ENCODE measurements at places on chromosomes 13 and 19.

- DNase-seq = no peak
These were observed 116.6 kb upstream of the SPACA7 start for GRCh38 chr13:112259511-112259910.

GRCh38 chr19:33731881-33732280 is 64.8 kb upstream of the KCTD15 start:
- no peak for DNase-seq

- DNase-seq = no peak
These were observed 17.1 kb downstream of the NWD1 start for GRCh38 chr19:16736709-16737108.

GRCh38 chr19:43983544-43983911 is 460 bp upstream of the ZNF155 start:
- DNase-seq = no peak

GRCh38 chr13:40109351-40109844 is 453.9 kb downstream of the COG6 start:
- DNase-seq = no peak

DNA sequence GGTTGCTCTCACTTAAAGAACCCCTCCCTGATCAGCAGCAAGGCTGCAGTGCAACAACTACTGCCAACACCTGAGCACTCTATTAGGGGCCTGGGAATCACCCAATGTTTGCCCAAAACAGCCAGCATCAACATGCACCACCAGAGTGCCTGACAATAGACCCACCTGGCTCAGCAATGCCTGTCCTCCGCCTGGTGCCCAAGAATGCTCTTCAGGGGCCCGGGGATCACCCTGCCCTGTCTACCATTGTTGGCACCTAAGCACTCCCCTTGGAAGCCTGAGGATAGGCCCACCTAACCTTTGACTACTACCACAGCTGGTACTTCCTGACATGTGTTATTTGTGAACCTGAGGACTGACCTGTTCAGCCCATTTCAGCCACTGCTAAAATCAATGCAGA is 1363.1 kb upstream of the PRR20A start:
- no peak for DNase-seq
